Activated T-cell treated with anti-CD3 and anti-CD28 coated beads, Interleukin-2, amount 50 U/mL, for 72 hours (primary cell): ENCODE measurements at places on chromosomes 7 and 10. TPM values are rescaled to one million over a fixed set of nuclear protein-coding genes. Genes with fewer than 3 reads are reported as not detected.

GRCh38 chr10:101580486-101581399 is 7.3 kb downstream of the POLL start:
- H3K4me1 ChIP-seq, result no peaks in the 10 kb centered on the region
- no peak overlapping the region for H3K4me3 ChIP-seq
- no peak for DNase-seq
- peaks cover 4% of the 10 kb centered on the region for H3K36me3 ChIP-seq

DNA sequence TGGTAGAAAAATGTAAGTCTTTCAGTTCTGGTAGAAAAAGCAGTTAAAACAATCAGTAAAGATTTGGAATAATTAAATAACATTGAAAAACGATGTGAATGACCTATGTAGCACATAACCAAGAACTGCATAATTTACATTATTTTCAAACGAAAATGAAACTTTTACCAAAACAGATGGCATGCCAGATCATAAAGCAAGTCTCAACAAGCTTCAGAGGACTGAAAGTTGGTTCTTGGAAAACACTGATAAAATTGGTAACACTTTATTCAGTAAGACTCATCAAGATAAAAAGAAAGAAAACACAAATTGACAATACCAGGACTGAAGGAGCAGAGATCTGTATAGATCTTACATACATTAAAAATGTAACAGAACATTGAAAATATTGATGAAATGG is 92.8 kb downstream of the VIPR2 start:
- H3K27ac ChIP-seq, result peak overlapping the region; percentile 92
- H3K27me3 ChIP-seq, result peaks cover 14% of the 10 kb centered on the region
- peak overlapping the region; percentile 46 for H3K4me3 ChIP-seq
- H3K4me1 ChIP-seq, result peaks cover 33% of the 10 kb centered on the region

- H3K36me3 ChIP-seq, result no peaks in the 10 kb centered on the region
- H3K4me3 ChIP-seq, result no peak overlapping the region
- H3K4me1 ChIP-seq, result peaks cover 4% of the 10 kb centered on the region
Observed at GRCh38 chr10:100130831-100131230, 49.2 kb upstream of the CPN1 start.

GRCh38 chr10:101841826-101842225 is 1.8 kb downstream of the KCNIP2 start:
- H3K4me1 ChIP-seq, result peaks cover 50% of the 10 kb centered on the region
- peak overlapping the region; percentile 87 for H3K4me3 ChIP-seq
- H3K27ac ChIP-seq, result no peak overlapping the region
- H3K36me3 ChIP-seq, result no peaks in the 10 kb centered on the region
- peaks cover 25% of the 10 kb centered on the region for H3K27me3 ChIP-seq

DNA sequence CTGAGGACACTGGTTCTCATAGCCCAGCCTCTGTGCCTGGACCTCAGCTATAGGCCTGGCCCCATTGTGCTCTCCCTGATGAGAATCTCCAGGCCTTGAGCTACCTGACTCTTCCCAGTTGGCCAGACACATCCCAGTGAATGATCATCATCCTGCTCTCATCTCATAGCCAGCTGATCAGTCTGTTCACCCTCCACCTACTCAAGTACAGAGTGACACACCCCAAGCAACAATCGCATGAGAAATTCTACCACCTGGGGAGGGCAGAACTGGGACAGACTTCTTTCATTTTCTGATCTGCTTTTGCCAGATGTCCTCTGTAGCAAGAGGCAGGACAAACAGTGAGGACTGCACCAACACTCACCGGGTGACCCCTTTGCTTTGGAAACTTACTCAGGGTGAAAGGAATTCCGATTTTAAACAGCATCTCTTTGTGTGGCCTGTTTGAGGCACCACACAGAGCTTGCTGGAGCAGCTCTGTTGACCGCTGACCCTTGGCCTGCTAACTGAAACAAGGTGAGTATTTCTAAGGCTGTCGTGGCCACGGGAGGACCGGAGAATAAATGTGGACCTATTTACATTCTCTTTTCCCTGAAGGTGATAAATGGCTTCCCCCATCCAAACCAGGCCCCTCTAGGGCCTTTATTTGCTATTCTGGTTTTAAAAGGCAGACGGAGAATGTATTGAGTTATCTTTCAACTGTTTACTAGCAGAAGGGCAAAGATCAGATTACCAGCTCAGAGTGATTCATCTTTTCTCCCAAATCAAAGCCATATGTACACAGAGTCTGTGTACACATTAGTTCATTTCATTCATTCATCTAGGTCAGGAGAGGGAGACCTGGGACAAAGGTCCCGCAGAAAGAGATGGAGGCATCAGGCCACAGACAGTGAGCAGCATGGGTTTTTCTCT is 181.4 kb upstream of the TNS3 start:
- no peaks in the 10 kb centered on the region for H3K27me3 ChIP-seq
- no peak for DNase-seq
- H3K4me1 ChIP-seq, result no peaks in the 10 kb centered on the region
- no peaks in the 10 kb centered on the region for H3K36me3 ChIP-seq

DNA sequence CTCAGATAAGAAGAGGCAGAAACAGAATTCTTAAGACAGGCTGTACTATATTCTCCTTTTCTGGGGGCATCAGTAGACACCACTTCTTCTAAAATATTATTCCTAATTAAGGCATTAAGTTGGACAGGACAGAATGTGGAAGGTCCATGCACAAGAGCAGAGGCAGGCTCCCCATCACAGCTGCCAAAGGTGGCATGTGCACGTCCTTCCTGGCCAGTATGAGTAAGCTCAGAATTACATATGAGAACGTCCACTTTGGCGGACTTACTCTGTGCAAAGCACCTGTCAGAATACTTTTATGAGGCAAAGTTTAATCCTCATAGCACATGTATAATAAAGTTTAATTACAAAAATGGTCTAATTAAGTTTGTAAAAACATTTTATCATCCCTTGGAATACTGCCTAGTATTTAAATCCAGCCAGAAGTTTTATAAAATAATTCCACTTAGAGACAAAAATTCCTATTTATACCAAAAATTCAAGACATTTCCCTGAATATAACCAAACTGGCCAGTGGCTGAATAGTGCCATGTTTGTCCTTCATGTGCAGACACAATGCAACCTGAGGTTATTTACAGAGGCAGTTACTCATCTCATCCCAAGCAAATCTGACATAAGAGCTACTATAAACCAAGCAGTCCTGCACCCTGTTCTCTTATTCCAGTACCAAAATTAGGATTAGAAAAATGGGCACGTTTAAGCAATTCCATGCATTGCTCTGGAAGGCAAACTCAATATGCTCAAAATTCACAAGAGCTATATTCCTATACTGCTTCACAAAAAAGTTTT is 65.5 kb downstream of the CACUL1 start:
- no peak for DNase-seq
- peaks cover 10% of the 10 kb centered on the region for H3K36me3 ChIP-seq
- no peak overlapping the region for H3K4me3 ChIP-seq
- no peaks in the 10 kb centered on the region for H3K4me1 ChIP-seq

DNA sequence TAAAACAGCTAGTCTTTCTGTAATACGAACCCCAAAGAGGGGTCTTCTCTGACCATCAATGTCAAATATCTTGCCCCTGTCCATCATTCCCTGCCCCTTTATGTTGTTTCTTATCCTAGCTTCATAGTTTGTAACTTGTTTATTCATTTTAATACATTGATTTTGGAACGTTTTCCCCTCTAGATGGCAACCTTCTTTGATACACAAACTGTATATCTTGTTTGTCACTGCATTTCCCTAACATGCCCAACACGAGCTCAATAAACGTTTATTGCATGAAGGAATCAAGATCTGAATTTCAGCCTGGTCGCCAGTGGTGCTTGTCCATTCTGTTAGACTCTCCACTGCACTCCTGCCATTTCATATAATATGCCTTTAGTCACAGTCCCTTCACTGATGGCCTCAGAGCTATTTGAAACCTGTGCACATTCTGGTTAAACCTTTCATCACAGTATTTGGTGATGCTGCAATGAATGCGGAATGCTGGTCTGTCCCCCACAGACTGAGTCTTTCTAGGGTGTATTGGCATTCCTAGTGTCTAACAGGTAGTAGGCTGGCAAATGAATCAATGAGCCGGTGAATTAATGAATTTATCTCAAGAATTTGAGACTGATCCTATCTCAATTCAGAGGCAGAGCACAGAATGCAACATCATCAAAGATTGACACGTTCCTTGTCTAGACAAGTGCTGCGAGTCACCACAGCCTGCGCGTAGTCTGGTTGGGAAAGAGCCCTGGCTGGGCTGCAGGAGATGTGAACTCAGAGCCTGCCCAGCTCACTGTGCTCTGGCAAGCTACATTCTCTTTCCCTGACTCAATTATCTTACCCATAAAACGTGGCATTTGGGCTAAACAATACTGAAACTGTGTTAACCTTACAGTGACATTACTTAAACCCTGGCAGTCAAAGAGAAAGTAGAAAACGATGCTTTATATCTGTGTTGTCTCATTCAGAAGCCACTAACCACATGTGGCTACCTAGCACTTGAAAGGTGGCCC is 55.2 kb upstream of the FRMD4A start:
- H3K27me3 ChIP-seq, result peaks cover 41% of the 10 kb centered on the region
- H3K27ac ChIP-seq, result peak overlapping the region; percentile 9
- peak overlapping the region; percentile 11 for H3K4me3 ChIP-seq

- H3K4me1 ChIP-seq, result peaks cover 38% of the 10 kb centered on the region
- DNase-seq, result no peak
- H3K36me3 ChIP-seq, result no peaks in the 10 kb centered on the region
- H3K27me3 ChIP-seq, result no peaks in the 10 kb centered on the region
- H3K4me3 ChIP-seq, result no peak overlapping the region
Observed at GRCh38 chr7:44262031-44262430, 61.3 kb downstream of the YKT6 start.

DNA sequence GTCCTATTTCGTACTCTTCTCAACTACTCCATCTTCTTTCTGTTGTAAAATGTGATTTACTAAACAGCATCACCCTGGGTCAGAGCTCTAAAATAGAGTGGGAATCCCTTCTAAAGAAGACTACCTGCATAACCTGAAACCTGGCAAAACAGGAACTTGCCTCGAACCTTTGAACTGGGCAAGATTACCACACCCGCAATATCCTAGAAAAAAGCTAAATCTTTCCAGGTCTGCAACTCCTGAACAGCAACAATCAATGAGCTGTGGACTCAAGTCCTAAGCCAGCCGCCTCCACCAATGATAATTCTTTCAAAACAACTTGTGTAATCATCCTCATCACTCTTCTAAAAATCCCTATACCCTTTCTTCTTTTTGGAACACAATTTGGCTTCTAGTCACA is 824.2 kb upstream of the COBL start:
- no peaks in the 10 kb centered on the region for H3K36me3 ChIP-seq
- no peak for DNase-seq
- no peaks in the 10 kb centered on the region for H3K27me3 ChIP-seq
- no peak overlapping the region for H3K4me3 ChIP-seq
- no peaks in the 10 kb centered on the region for H3K4me1 ChIP-seq

GRCh38 chr7:4702961-4703512 is 20.9 kb downstream of the FOXK1 start:
- H3K27me3 ChIP-seq, result no peaks in the 10 kb centered on the region
- H3K27ac ChIP-seq, result no peak overlapping the region
- DNase-seq, result no peak
- no peak overlapping the region for H3K4me3 ChIP-seq

GRCh38 chr10:7998831-7999230 is 55.7 kb upstream of the GATA3 start:
- DNase-seq, result no peak
- no peaks in the 10 kb centered on the region for H3K27me3 ChIP-seq
- H3K4me3 ChIP-seq, result no peak overlapping the region
- H3K4me1 ChIP-seq, result no peaks in the 10 kb centered on the region
- H3K27ac ChIP-seq, result no peak overlapping the region
- H3K36me3 ChIP-seq, result peaks cover 13% of the 10 kb centered on the region

DNA sequence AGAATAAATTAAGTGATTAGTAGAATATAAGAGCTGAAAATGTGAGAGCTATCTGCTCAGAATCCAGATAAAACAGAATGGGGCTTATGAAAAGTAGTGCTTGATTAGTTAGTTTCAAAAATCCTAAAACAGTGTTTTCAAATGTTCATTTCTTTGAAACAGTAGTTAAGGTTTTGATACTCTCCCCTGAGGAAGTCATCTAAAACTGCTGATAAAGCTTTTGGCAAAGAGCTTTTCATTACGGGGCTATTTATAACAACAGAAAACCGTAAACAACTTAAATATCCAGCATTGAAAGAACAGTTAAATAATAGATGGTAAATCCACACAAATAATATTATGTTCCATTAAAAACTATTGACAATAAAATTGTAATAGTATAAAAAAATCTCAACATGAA is 77.5 kb downstream of the NPSR1 start:
- no peak overlapping the region for H3K4me3 ChIP-seq
- no peak for DNase-seq
- H3K27ac ChIP-seq, result no peak overlapping the region
- H3K4me1 ChIP-seq, result no peaks in the 10 kb centered on the region
- H3K36me3 ChIP-seq, result no peaks in the 10 kb centered on the region

DNA sequence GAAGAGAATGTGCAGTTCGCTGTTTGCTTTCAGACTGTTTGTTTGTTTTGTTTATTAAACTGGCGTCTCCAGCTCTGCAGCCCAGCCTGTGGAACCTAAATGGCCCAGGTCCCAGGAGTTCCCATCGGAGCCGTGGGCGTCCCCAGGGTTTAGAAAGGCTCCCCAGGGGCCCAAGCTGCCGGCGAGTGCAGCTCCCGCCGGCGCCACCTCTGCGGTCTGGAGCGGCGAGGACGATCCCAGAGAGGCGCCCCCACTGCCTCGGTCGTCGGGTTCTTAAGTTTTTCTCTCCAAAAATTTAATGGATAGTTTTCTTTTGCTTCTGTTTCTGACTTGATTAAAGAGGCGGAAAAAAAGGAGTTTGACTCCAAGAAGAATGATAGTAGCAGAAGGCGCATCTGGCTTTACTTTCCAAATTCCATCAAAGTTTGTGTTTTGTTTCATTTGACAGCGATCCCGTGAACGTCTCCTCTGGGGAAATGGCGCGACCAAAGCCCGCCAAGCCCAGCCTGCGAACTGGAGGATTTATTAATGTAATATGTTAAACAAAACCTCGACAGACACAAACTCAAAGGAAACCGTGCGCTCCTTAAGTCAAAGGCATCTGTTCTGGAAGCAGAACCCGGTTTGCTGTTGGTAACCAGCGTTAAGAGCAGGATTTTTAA is 718 bp upstream of the FZD1 start:
- H3K27ac ChIP-seq, result no peak overlapping the region
- H3K4me3 ChIP-seq, result peak overlapping the region; percentile 76
- DNase-seq, result no peak
- H3K4me1 ChIP-seq, result peaks cover 14% of the 10 kb centered on the region
- peaks cover 3% of the 10 kb centered on the region for H3K36me3 ChIP-seq

DNA sequence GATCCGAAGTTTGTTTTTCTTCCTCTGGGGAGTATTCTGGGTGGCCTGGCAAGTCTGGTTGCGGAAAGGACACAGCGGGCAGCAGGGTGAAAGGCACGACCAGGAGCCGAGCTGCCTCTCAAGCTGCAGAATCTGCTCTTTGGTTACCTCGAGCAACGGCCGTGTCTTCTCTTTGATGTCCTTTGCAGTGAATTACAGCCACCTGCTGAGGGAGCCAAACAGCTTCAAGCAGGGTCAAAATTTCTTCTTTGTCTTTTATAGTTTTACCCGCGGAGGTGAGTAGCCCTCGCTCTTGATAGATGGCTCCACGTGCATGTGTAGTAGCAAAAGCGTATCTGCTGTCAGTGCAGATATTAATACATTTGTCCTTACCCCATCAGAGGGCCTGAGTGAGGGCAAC is 177.3 kb upstream of the MBL2 start:
- H3K4me3 ChIP-seq, result no peak overlapping the region
- no peak overlapping the region for H3K27ac ChIP-seq
- no peak for DNase-seq
- no peaks in the 10 kb centered on the region for H3K36me3 ChIP-seq
- H3K27me3 ChIP-seq, result no peaks in the 10 kb centered on the region

The MMP21 gene
- total RNA-seq, result not detected

The SPDYE2 gene
- total RNA-seq, result not detected

The CYP2W1 gene
- not detected for total RNA-seq

The CDC14C gene
- total RNA-seq, result not detected
